Stimulated activated CD8-positive, alpha-beta memory T cell treated with anti-CD3 and anti-CD28 coated beads, Interleukin-2, amount 100 ng/mL, for 48 hours (primary cell): ENCODE measurements at places on chromosomes 7 and 10.

DNA sequence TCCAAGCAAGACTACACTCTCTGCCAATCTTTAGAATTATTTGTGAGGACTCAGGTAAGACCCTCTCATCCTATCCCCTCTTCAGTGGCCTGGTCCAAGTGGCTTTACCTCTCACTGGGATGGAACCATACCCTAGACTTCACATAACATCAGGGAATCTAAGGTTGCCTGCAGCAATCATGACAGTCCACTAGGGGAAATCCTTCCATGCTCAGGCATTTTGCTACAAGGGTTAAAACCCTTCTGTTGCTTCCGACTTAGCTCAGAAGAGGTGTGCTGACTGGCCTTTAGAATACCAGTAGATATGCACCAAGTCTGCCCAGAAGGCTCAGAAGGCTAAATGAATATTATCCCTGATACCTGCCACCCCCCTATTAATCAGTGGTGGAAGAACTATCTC, 24.9 kb upstream of the NPS start:
- no peak for DNase-seq

- no peak for DNase-seq
Observed at GRCh38 chr7:18656362-18656761, 160.8 kb downstream of the HDAC9 start.

- no peak for DNase-seq
Observed at GRCh38 chr10:104259456-104259855, 4.8 kb downstream of the GSTO1 start.

DNA sequence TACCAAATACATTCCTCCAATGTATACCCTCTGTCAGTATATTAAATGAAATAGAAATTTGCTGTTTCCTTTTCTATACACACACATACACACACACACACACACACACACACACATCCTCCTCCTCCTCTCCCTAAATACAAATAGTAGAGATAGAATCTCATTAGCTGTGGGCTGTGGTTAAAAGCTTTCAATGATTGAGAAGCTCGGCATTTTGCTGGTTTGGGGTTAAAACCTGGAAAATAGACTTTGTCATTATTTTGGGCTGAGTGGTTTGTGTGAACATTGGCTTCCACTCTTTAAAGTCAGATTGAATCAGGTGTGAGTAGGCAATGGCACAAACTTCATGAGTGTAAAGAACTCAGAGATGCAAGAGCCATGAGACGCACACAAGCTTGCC, 596.0 kb downstream of the XPNPEP1 start:
- DNase-seq = no peak

DNA sequence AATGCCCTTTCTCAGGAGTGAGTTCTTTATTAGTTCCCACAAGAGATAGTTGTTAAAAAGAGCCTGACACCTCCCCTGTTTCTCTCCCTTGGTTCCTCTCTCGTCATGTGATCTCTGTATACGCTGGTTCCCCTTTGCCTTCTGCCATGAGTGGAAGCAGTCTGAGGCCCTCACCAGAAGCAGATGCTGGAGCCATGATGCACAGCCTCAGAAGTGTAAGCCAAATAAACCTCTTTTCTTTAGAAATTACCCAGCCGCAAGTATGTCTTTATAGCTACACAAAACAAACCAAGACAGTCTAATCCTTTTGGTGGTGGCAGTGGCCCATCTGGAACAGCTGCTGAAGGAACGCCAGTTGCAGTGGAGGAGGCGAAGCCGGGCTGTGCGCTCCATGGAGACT, 9.3 kb downstream of the DNAJB9 start:
- DNase-seq = no peak

DNA sequence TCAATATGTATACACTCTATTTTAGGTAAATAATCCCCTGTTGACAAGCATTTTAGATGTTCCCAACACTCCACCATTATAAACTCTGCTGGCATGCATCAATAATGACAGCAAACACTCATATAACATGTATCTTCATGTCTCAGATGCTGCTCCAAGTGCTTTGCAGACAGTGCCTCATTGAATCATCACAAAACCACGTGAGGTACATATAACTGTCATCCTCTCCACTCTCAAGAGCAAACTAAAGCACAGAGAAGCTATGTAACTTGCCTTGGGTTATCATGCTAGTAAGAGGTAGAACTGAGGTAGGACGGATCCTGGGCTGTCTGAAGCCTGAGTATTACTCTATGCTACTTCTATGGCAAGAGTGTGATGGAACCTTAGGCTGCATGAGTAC, 72.5 kb upstream of the GSDME start:
- no peak for DNase-seq

DNA sequence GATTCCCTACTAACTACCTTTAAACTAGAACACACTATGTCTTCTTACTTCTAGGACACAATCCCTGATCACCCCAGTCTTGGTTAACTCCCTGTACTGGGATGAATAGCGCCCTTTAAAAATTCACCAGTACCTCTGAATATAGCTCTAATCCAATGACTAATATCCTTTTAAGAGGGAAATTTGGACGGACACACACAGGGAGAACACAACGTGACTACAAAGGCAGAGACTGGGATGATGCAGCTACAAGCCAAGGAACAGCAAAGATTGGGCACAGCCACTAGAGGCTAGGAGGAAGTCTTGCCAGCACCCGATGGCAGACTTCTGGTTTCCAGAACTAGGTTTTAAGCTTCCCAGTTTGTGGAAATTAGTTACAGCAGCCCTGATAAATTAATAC, 81.4 kb downstream of the MALSU1 start:
- DNase-seq = no peak

- no peak for DNase-seq
Observed at GRCh38 chr7:27156508-27156898, at the start of gene HOXA7. Gene HOXA7, minus strand, starts transcription at chr7:27156675. Its CDS starts 130 bp downstream, at chr7:27156545.

GRCh38 chr7:296373-296945, 6.5 kb downstream of the FOXL3 start:
- no peak for DNase-seq
